Muscle of leg (tissue), 16 donors: ENCODE measurements at places on chromosomes 16 and 17.

DNA sequence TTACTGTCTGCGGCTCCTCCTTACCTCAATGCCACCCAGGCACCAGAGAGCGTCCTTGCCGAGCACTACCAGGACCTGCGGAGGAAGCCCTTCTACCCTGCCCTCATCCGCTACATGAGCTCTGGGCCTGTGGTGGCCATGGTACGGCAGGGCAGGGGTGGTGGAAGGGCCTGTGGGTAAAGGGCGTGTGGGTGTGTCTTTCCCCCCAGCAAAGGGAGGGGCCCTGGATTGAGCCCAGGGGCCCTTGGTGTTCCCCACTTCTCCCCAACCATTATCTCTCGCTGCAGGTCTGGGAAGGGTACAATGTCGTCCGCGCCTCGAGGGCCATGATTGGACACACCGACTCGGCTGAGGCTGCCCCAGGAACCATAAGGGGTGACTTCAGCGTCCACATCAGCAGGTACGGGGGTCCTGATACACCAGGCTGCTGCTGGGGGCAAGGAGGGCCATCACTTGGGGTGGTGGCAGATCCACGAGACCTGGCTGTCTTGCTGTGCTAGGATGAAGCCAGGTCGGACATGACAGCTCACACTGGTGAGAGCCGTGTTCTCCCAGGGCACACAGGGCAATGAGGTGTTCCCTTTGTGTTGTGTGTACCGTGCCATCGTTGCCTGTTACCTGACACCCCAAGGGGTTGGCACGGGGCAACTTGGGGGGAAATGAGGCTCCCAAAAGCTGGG, 2.2 kb upstream of the DECR2 start:
- H3K4me1 ChIP-seq, result peaks cover 26% of the 10 kb centered on the region
- H3K4me3 ChIP-seq, result no peak overlapping the region
- no peak for DNase-seq
- H3K27ac ChIP-seq, result no peak overlapping the region
- H3K36me3 ChIP-seq, result peaks cover 15% of the 10 kb centered on the region

DNA sequence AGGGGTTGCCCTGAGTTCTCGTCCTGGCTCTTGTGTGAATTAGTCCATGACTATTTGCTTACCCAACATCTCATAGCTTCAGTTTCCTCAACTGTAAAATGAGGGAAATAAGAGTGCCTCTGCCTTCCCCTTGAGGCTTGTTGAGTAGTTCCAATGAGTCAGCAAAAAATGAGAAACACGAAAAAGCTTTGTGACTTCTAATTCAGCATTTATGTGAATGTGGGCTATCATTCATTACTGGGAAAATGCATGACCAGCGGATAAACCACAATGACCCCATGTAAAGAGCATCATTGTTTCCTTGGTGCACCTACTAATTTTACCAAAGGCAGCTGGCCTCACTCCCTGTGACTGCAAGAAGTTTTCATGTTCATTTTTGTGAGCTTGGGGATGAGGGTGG, 374.6 kb upstream of the HSBP1 start:
- no peak for DNase-seq
- H3K4me3 ChIP-seq, result no peak overlapping the region
- no peaks in the 10 kb centered on the region for H3K4me1 ChIP-seq
- no peaks in the 10 kb centered on the region for H3K27me3 ChIP-seq

DNA sequence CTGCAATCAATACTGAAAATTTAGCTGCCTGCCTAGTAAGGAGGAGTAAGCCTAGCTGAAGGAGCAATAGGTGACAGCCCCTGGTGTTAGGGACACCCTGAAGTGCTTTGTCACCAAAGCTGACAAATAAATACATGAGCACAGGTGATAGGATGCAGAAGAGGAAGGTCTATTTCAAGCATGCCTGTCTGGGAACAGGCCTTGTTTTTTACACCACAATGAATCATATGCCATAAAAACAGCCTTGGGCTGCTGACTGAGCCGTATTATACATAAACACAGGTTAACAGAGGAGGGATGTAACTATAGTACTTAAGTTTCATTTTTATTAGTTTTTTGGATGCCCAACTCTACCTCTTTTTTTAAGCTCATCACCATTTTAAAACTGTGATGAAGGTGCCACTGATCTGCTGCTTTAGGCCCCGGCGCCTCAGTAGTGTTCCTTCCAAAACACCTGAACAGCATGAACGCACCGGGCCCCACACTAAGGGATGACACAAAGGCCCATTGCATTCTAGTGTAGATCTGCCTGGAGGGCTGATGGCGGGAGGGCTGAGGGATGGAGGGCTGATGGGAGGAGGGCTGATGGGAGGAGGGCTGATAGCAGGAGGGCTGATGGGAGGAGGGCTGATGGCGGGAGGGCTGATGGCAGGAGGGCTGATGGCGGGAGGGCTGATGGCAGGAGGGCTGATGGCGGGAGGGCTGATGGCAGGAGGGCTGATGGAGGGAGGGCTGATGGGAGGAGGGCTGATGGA, 150.3 kb downstream of the AATF start:
- no peak overlapping the region for H3K27ac ChIP-seq
- no peak for DNase-seq
- peaks cover 48% of the 10 kb centered on the region for H3K36me3 ChIP-seq
- no peaks in the 10 kb centered on the region for H3K27me3 ChIP-seq

DNA sequence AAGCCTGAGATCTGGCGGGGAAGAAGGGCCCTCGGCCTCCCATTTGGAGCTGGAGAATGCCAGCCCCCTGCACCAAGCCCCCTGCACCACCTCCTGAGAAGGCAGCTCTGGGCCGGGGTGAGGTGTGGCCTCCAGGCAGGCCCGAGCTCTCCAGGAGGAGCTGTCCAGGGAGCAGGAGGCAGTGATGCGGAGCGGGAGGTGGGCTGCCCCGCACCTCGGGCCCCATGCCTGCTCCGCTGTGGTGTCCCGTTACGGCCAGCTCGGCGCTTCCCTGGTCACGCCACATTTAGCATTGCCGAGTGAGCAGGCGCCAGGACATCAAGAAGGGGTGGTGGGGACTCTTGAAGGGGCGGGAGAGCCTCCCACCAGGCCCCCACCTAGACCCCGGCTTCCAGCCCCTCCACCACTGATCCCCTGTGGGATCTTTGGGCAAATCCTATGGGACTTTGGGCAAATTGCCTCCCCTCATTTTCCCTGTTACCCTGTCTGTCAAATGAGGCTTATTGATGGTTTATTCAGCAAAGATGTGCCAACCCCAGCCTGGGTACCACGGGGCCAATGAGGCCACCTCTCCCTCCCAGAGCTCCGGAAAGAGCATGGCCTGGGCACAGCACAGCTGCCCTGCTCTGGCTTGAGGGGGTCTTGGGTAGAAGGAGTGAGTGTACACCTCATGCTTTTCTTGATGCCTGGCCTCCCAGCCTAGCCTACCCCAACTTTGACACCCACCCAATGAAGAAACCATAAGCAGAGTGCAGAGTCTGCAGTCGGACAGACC, 15.3 kb downstream of the FOXN1 start:
- H3K4me3 ChIP-seq, result no peak overlapping the region
- no peaks in the 10 kb centered on the region for H3K4me1 ChIP-seq
- H3K36me3 ChIP-seq, result no peaks in the 10 kb centered on the region

DNA sequence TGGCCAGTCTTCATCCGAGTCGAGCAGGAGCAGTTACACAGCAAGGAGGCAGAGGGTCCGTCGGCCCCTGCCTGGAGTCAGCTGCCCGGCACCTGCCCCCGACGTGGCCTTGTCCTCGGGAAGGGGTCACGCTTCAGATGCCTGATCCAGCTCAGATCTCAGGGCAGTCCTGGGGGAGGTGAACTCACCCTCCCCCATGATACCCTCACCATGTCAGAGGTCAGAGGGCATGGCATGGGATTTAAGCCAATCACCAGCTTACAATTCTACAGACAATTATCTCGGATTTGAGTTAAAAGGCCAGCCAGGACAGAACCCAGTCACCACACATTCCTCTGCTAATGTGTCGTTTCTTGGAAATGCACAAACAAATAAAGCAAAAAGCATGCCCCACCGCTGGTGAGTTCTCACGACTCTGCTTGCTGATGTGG, 211.3 kb downstream of the FOXL1 start:
- peaks cover 52% of the 10 kb centered on the region for H3K27me3 ChIP-seq
- no peak overlapping the region for H3K4me3 ChIP-seq
- no peak overlapping the region for H3K27ac ChIP-seq

- peaks cover 68% of the 10 kb centered on the region for H3K4me1 ChIP-seq
- H3K27ac ChIP-seq, result peak overlapping the region; percentile 20
- H3K4me3 ChIP-seq, result no peak overlapping the region
- peak; percentile 51 for DNase-seq
- H3K36me3 ChIP-seq, result no peaks in the 10 kb centered on the region
Measured at GRCh38 chr16:85625053-85625452, 11.9 kb downstream of the GSE1 start.

GRCh38 chr17:49117587-49118230, 14.9 kb upstream of the B4GALNT2 start:
- no peak overlapping the region for H3K27ac ChIP-seq
- no peaks in the 10 kb centered on the region for H3K4me1 ChIP-seq
- H3K36me3 ChIP-seq, result no peaks in the 10 kb centered on the region
- H3K4me3 ChIP-seq, result no peak overlapping the region
- H3K27me3 ChIP-seq, result peaks cover 18% of the 10 kb centered on the region
